ENCODE measurements at places on chromosomes 6 and 20.

DNA sequence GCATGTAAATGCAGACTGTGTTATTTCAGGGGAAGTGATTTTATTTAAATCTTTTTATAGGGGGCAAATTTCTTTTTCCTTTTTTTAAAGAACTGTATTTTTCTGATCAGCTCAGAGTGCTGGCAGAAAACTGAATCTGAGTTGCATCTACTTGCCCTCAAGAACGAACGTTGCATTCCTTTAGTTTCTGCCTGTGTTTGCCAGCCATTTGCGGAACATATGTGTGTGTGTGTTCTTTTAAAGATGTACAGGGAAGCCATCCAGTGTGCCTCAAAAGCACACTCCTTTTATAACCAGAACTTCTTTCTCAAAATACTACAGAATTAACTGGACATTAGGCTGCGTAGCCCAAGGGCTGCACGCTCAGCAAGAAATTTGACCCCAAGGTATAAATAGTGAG is 25.8 kb upstream of the INSM1 start:
- no peak for DNase-seq

DNA sequence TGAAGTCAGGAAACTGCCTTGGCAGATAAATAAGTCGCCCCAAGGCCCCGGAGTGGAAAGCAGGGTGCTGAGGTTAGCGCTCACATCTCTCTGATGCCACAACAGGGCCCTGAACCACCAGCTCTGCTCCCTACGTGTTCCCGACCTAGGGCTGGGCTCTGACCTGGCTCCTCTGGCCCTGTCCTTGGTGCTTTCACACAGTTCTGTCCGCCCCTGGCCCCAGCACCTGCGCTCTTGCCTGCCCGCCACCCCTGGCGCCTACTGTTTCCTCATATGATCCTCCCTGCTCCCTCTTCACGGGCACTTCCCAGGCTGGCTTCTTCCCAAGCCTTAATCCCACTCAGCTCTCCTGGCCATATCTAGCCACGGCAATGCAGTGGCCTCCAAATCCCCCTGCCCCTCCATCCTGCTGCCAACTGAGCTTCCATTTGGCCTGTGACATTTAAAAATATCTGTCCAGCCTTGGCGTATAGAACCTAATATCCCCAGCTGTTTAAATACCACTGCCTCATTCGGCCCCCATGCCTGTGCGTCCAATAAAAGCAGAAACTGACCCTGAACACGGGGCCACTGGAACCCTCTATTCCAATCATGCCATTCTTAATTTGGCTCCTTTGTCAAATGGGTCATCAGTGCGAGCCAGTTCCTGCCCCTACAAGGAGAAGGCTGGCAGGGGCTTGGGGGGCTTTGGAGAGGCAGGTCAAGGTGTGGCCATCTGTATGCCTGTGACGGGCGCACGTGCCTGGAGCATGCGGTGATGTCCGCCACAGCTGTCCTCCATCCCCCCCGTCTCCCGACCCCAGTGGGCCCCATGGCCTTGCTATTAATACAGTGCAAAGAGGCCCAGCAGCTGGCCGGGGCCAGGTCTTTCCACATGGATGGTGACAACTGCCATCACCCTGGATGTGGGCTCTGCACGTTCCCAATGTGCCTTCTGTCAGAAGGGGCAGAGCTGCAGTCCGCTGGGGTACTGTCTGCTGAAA is 27.7 kb downstream of the GNAS-AS1 start:
- DNase-seq, result peak; percentile 63

DNA sequence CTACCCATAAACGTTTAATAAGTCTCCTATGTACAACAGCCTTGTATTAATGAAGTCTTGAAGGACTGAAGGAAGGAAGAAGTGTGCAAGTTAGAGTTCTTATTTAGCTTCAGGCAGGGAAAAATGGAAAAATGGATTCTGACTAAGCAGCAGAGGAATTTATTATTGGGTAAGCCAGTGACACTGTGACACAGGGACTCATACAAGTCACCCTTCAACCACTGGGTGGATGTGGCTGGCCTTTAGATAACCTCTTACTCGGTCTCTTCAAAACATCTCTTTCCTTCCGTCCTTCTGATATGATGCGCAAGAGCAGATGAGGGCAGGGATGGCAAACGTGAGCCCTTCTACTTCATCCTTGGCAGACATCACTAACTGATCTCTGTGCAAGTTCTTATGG is 145.6 kb downstream of the DHX35 start:
- DNase-seq, result no peak

GRCh38 chr6:18359237-18359885 is 27.8 kb upstream of the RNF144B start:
- no peak for DNase-seq

DNA sequence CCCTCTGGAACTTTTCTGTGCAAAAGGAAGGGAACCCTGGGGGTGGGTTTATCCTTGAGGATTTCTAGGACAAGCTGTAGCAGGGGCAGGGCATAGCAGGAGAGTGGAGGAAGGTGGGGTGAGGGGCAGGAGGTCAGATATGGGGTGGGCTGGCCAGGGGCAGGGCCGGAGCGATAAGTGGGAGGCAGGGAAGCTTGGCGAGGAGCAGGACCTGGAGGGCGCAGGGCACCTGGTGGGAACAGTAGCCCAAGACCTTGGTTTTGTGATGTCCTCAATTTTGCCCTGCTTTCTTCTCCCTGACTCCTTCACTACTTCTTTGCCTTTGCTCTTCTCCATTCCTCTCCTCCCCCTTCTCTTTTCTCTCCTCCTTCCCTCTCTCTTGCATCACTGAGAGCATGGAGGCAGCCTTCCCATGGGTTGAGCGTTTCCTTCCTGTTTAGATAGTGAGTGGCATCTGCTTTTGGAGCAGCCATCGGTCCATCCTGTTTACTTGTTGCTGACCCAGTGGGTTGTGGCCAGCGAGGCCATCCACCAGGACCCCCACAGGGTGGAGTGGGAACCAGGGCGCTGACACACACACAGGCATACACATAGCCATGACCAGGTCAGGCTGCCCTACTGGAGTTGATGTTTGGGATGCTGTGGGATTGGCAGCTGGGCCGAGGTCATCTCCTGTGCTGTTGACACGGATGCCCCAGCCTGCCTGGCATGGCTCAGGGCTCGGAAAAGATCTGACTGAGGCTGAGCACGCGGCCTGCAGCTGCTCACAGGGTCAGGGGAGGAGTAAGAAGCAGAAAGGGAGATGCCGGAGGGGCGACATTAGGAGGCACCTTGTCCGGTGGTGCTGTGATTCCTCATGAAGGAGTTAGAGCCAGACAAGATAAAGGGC is 121.0 kb upstream of the RNF24 start:
- DNase-seq, result no peak

GRCh38 chr6:68238097-68238601 is 396.9 kb upstream of the ADGRB3 start:
- no peak for DNase-seq

GRCh38 chr20:40181676-40182075 is 507.4 kb downstream of the MAFB start:
- no peak for DNase-seq

GRCh38 chr20:24934101-24934661 is 14.9 kb upstream of the CST7 start:
- no peak for DNase-seq

DNA sequence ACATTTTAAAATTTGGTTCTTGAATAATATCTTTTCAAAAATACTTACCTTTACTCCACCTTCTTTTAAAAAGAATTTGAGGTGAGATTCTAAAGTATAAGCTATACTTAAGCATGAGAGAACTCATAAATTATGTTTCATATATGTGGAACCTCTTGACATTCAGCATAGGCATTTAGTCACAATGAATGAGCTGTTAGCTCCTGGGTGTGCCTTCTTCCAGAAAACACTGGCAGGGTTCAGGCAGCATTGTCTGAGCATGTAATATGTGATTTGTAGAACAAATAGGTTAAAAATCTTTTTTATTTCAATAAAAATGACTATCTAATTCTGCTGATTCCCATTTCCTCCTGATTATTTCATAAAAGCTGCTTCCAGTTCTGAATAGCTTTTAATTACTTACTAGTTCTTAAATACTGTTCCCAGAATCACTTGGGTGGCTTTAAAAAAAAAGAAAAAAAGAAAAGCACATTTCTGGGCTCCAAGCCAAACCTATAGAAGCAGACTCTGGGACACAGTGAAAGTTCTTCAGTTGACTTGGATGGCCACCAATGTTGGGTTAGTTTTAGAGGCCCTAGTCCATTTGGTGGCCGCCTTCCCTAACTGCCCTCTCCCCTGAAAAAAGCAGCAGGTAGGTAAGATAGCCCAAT is 20.2 kb downstream of the RNF8 start:
- no peak for DNase-seq

DNA sequence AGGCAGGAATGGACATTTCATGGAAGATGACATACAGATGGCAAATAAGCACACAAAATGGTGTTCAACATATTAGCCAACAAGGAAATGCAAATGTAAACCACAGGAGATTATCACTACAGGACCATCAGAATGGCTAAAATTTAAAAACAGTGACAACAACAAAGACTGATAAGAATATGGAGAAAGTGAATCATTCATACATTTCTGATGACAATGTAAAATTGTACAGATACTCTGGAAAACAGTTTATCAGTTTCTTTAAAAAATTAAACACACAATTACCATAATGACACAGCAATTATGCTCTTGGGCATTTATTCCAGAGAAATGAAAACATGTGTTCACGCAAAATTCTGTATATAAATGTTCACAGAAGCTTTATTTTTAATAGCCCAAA is 105.8 kb upstream of the RUNX2 start:
- no peak for DNase-seq

- DNase-seq, result no peak
Observed at GRCh38 chr6:80698459-80698858, 592.0 kb downstream of the BCKDHB start.

- no peak for DNase-seq
Observed at GRCh38 chr6:147933224-147933623, 409.4 kb upstream of the SASH1 start.

DNA sequence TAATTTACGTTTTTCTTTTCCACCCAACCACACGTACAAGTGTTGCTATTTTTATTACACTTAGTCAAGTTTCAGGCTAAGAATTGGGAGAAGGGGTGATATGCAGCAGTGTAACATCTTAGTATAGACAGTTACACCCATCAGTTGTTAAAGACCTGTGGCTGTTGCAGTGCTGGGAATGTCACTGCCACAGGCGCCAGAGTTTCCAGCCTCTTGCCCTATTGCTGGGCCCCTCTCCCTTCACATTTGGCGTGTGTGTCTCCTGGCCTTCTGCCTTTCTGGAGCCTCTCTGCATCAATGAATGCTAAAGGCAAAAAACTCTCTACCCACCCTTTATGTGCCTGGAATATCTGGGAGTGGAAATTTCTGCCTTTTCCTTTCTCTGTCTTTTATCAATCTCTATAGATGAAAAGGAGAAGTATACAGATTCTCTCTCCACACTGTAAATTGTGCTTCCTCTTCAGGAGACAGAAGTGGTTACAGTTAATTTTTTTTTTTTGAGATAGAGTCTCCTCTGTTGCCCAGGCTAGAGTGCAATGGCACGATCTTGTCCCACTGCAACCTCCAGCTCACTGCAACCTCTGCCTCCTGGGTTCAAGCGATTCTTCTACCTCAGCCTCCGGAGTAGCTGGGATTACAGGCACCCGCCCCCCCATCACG is 73.0 kb downstream of the TIAM2 start:
- no peak for DNase-seq

GRCh38 chr6:3041606-3042005 is 26.7 kb upstream of the RIPK1 start:
- DNase-seq, result no peak

GRCh38 chr6:170294813-170295509 is 4.1 kb upstream of the DLL1 start:
- no peak for DNase-seq

DNA sequence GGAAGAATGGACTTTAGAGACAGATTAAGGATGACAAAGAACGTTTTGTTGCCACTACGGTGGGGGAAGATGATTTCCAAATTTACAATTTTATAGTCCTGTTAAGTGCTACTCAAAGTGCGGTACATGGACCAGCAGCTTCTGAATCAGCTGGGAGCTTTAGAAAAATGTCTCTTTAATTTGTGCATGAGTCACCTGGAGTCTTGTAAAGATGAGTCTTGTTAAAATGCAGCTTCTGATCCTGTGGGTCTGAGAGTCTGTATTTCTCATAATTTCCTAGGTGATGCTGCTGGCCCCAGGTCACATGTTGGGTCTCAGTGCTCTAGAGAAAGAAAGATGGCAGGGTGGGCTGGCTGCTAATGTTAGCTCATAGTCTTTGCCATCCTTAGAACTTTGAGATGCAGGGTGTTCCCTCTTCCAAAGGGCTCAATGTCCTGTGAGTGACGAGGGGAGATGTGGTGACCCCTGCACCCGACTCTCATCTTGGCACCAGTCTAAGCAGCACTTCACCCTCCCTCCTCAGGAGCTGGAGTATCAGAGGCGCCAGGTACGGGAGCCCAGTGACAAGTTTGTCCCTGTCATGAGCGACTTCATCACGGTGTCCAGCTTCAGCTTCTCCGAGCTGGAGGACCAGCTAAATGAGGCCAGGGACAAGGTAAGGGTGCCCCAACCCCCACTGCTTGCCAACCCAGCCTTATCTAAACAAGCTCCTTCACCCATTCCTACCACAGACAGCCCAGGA is 34.5 kb downstream of the MOCS1 start:
- no peak for DNase-seq

Data from aorta (tissue), 5 donors.